Epithelial cell of esophagus (primary cell): ENCODE measurements at places on chromosomes 5 and 9.

DNA sequence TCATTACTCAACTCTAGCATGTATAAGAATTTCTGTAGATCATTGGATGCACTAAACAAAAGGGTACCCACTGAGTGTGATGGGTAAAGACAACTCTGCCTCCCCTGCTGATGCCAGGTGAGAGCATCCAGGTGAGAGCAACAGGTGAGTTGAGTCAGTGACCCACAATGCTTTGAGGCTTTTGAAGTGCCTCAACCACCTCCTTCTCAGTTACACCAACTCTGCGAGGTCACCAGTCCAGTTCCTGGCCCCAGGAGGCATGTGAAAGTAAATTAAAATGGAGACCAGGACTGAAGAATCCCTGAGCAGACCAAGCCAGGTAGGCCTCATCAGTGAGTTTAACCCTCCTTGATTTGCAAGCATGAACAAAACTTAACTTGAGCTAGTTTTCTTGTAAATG, 505.8 kb downstream of the EBF1 start:
- no peak for DNase-seq

GRCh38 chr5:160451281-160451680, 29.6 kb downstream of the PTTG1 start:
- no peak for DNase-seq

DNA sequence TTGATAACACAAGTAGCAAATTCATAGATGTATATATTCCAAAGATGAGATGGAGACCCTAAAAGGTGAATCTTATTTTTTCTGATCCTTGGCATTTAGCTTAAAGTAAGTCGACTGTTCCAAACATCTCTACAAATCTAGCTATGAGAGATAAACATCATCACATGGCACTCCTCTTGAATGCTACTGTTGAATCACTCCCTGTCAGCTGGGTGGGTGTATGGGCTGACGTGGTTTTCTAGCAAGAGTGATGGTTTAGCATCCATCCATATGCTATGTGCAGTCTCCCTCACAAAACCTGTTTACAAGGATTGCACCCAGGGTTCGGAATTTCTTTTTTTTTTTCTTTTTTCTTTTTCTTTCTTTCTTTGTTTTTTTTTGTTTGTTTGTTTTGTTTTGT, 13.8 kb downstream of the ACO1 start:
- peak; percentile 9 for DNase-seq

GRCh38 chr9:97563458-97564135, 62.1 kb downstream of the TMOD1 start:
- DNase-seq: no peak
